DMS153 (cell line): ENCODE measurements at places on chromosomes 2 and 18.
A peak's percentile ranks its signal among the peaks of the same experiment; 100 is the strongest.

DNA sequence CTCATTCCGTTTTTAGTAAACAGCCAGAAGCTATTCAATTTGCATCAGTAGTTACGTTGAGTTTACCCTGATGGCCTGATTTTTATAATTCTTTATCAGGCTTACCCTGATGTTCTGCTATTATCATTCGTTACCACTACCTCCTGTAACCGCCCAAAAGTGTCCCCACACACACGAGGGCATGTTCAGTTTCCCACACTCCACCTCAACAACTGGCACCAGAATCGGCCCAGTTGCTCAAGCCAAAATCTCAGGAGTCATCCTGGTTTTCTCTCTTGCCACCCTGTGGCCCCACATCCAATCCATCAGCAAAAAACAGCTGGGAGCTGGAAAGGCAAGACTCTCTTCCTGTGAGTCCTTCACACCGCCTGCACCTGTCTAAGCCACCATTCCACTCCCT, 102.9 kb upstream of the RAB6C start:
- DNase-seq, result no peak

GRCh38 chr2:196915507-196916189, 10.9 kb downstream of the PGAP1 start:
- DNase-seq, result no peak

GRCh38 chr2:172013396-172013795, 13.6 kb downstream of the METAP1D start:
- no peak for DNase-seq

GRCh38 chr2:85133751-85134254, 611 bp downstream of the TCF7L1 start:
- no peak for DNase-seq

- no peak for DNase-seq
Observed at GRCh38 chr18:62702259-62702658, 13.1 kb upstream of the PHLPP1 start.

- DNase-seq, result no peak
Observed at GRCh38 chr2:167681234-167682015, 566.0 kb downstream of the STK39 start.

- DNase-seq, result no peak
Observed at GRCh38 chr2:133760376-133760775, 192.1 kb upstream of the NCKAP5 start.

DNA sequence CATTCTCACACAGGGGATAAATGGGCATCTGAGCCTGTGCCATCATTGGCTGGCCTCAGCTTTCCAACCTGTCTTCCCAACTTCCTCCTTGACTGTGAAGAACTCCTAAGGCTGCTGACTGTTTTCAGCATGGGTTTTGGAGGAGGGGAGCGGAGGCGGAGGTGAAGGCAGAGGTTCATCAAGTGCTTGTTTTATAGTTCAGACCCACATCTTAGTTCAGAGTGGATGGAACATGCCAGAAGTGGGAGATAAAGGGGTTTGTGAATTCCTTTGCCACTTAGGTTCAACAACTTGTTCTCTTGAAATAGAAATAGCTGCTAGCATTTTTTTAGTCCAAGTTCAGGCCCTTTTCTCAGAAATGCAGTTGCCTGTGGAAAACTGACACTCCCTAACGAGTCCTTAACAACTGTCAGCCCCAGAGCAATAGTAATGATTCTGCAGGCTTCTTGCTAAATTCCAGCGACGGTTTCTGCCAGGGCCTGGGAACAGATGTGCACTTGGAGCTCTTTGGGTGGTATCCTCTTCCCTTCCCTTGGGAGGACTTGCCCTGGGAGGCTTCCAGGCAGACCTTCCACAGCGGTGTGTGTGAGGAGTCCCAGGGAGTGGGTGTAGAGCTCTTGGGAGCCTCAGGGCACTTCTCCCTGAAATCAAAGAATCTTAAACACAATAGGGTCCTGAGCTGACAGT, 30.1 kb upstream of the ITGA6 start:
- DNase-seq, result no peak

DNA sequence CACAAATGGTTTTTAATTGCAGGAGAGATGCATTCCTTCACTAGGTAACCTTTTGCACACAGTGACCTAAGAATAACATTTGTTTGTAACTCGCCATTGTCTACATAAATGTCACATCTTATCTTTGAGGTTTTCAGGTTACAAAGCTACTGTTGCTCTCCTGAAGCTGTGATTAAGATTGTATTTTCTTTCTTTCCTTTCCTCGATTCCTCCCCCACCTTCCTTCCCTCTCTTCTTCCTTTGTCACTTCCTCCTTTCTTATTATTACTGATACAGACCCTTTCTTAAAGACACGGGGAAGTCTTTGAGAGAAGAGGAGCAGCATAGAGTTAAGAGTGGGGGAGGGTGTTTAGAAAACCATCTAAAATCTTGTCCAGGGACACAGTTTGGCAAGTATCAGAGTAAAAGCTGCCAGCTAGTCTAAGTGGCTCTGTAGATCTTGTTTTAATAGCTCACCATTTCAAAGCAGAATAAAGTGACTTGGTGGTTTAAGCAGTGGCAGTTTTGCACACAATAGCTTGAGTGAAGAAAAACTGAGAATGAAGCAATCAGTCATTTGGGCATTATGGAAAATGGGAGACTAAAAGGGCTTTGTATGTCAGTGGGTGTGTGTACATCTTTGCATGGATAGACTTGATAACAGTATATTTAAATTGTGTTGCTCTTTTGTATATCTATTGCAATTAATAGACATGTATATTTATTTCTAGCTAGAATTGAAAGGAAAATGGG, 10.9 kb downstream of the CERS6 start:
- no peak for DNase-seq

GRCh38 chr2:43273529-43273928, 47.1 kb upstream of the ZFP36L2 start:
- DNase-seq, result no peak

DNA sequence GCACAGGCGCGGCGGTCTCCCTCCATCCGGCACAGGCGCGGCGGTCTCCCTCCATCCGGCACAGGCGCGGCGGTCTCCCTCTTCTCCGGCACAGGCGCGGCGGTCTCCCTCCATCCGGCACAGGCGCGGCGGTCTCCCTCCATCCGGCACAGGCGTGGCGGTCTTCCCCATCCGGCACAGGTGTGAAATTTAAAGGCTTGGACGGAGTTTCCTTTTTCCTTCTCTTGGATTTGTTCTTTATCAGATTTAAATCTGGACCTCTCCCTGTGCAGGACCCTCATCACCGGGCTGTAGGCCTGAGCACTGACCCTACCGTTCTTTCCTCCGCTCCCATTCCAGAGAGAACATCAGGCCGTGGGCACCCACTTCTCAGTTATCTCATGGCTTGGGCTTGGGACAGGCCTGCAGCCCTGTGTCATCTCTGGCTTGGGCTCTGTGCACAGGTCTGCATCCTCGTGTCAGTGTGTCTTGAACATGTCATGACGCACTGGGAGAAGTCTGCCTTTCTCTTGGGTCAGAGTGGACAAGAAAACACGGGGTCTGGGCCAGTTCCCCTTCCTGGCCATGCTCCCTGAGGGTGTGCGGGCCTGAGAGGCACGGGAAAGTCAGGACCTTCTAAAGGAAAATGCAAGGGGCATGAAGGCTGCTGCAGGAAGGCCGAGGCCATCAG, 53.9 kb upstream of the PXDN start:
- no peak for DNase-seq

- DNase-seq, result no peak
Observed at GRCh38 chr2:23624378-23624777, 239.4 kb downstream of the KLHL29 start.

GRCh38 chr2:226649871-226650660, 149.6 kb downstream of the IRS1 start:
- DNase-seq, result peak; percentile 92

- no peak for DNase-seq
Observed at GRCh38 chr2:32450851-32451250, 94.0 kb downstream of the BIRC6 start.

- DNase-seq, result no peak
Observed at GRCh38 chr2:23940718-23941620, 706 bp downstream of the UBXN2A start.

- no peak for DNase-seq
Observed at GRCh38 chr2:175576875-175577274, 395.4 kb upstream of the ATP5MC3 start.

DNA sequence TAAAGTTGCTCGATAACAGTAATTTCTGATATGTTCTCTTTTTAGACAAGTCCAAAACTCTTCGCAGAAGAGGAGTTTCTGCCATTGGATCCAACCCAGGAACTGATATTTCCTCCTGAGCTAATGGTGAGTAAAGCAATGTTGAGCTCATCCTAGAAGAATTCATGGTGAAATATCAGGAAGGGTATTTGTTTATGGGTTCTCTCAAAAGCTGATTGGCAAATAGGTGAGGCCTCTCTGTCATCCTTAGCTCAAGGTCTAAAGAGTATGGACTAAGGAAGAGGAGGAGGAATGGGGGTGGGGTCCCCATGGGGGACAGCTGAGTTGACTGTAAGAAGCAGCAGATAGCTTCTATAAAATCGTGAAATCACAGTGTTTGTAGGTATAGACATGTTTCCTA, 18.2 kb downstream of the AOX1 start:
- DNase-seq, result no peak

DNA sequence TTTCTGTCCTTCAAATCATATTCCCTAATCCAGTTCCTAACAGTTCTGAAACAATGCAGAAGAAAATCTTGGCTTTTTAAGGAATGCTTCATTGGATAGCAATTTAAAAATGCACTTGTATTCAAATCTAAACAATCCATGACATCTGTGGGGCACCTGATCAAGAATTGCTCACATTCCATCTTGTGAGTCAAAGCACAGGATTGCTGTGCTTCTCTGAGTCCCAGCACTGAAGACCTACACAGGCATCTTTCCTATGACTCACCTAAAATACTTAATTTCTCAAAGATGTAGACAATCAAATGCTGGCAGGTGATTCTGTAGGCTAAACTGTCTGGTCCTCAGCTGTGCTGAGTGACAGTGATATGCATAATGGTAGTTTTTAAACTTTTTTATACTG, 10.1 kb upstream of the ATP8B1 start:
- no peak for DNase-seq

DNA sequence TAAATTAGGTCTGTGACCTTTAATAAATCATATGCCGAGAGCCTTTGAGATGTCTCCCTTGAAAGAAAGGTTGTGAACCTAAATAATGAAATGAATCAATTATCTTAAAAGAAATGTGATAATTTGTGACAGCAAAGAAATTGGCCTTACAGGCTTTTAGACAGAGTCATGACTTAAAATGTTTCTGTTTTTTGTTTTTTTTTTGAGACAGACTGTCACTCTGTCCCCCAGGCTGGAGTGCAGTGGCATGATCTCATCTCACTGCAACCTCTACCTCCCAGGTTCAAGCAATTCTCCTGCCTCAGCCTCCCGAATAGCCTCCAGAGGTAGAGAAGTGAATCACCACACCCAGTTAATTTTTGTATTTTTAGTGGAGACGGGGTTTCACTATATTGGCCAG, 898.0 kb downstream of the CNTNAP5 start:
- DNase-seq, result no peak

GRCh38 chr2:216151313-216152025, 42.3 kb downstream of the XRCC5 start:
- DNase-seq, result no peak

GRCh38 chr2:11042841-11043240, 112.4 kb upstream of the SLC66A3 start:
- DNase-seq, result no peak

DNA sequence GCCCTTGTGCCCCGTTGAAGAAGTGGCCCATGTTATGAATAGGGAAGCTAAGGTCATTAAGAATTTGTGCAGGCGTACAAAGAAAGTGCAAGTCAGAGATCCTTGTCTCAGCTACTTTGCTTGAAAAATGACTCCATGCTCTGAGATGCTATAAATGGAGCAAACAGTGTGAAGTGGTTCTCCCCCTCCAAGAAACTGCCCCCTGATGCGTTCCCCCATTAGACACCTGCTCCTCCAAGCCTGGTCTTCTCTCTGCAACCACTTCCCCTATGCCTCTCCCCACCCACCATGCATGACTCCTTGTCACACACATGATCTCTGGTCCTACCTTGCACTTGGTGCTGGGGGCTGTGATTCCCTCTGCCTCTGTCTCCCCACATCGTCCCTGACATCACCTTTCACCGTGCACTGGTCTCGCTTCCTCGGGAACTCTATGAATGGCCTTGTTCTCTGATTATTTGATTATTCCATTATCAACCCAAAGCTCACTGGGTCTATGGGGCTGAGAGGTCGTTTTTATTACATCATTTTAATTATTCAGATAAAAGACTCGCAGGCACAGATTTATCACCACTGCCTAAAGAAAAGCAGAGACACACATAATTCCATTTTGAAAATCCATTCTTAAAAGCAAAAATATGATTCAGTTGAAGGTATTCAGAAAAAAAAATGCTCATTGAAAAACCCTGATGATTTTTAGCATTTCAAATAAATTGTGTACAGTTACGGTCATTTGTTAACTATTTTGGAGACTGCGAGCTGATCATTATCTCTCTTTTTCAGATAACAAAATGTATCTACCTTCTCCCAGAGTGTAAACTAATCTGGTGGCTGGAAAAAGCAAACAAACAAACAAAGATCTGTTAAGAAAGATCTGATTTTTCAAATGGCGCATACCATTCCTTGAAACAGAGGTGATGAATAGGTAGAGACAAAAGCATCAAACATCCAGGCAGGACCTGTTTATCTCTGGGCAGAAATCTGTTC, 294.9 kb downstream of the SOX11 start:
- DNase-seq, result no peak

DNA sequence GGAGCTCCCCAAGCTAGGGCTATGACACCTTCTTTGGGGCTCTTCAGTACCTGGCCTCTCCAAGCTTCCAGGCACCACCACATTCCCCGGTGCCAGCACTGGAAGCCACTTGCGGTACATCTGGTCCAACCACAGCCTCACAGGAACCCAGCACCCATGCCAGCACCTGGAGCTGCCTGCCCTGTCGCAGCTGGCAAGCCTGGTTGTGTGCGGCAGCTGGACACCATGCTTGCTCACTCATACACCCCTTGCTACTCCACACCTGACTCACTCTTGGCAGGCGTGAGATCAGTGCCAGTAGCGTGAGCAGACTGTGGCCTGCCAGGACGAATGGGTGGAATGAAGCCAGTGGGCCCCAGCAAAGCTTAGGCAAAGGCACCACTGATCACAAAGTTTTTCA, 34.0 kb downstream of the LRRTM4 start:
- DNase-seq, result no peak

- DNase-seq, result no peak
Observed at GRCh38 chr2:190571686-190572085, 37.2 kb upstream of the NEMP2 start.

DNA sequence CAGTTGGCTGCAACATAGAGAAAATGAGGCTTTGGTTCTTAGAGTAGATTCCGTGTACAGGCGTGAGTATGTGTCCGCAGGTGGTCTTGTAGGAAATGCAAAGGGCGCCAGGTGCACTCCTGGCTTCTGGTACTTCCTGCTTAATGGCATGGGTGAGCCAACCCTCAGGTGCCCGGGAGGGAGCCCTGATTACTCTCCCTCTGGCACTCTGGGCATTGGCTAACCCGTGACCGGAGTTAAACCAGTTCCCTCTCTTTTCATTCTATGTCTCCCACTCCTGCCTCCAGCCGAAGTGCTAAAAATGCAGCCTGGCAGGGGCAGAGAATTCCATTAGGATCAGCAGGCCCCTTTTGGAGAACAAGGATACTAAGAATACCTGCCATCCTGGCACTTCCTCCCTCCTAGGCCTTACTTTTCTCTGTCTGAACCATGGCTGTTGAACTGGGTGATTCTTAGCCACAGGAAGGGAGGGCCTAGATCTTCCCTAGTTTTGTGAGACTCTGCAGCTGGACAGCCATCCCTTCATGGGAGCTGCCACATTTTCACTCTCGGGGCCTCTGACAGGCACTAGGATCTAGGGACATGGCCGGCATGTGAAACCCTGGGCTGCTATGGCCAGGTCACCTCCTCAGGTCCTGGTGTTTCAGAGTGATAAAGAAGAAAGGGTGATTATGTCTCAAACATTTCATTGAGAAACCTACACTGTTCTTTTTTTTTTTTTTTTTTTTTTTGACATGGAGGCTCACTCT, 6.5 kb downstream of the MERTK start:
- DNase-seq, result no peak
